ENCODE measurements at places on chromosomes 4 and X.
A peak's percentile ranks its signal among the peaks of the same experiment; 100 is the strongest.

- no peak for DNase-seq
These were observed 212.6 kb upstream of the AGTR2 start for GRCh38 chrX:115957862-115958490.

DNA sequence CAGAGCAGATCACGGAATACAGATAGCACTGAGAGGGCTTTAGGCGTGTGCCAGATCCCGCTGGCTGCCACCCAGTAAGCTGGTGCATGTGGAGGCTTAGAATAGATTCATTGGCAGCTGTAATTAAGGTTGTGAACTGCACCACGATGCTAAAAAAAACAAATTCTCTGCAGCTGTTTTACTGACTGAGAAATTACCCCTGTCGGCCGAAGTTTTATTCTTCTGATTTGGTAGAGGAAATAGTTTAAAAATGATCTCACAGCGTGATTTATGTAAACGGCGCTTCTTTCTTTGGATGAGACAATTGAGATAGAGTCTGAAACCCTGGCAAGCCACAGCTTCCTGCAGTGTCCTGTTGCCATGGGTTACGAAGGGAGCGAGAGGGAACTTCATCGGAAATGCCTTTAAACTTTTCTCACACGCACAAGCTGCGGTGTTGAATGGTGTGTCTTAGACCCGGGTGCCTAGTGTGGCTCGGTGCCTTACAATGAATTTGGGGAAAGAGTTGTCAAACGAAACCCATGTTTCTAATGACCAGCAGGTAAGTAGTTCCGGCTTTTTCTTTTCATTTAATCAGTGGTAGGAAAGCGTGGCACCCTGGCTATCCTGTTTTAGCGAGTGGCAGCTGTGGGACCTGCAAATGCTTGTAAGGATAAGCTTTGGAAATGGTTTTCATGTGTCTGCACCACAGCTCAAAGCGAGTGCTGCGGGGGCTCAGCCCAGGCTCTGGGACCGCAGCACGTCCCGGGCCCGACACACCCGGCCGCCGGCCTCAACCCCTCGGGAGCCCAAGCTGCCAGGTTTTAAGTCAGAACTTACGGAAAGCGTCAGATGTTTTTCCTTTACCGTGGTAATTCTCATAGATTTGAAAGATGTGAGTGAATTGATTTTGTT, 71.7 kb upstream of the HGFAC start:
- DNase-seq = peak; percentile 86

DNA sequence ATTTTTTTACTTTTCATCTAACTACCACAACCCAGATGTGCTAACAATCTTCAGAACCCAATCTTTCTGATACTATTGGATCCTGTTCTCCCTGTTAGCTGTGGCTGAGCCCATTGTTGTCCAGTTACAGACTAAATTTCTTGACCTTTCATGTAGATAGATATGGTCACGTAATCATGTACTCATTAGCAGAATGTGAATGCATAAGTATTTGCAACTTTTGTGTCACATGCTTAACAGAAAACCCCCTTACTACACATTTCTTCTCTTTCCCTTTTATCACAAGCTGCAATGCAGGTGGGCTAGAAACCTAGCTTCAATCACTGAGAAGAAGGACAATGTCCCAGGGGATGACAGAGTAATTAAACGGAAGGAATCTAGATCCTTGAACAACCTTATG, 13.1 kb upstream of the FAM13A start:
- no peak for DNase-seq

- peak; percentile 4 for DNase-seq
These were observed 109.4 kb upstream of the GPRIN3 start for GRCh38 chr4:89416960-89417359.

DNA sequence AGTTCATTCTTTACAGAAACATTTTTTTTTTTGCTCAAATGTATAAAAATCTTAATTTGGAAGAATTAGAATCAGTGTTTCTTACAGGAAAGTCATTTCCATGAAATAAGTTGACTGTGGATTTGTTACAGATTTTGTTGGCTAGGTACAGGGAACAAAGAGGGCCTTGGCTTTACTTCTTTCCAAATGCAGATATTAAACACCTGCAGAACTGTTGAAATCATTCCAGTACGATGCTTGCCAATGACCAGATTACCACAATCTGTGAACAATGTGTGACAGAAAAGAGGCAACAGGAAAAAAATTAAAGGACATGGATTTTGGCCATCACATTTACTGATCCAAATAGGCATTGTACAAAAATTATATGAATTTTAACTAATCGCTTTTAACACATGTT, 70.8 kb downstream of the ANXA10 start:
- DNase-seq = no peak

DNA sequence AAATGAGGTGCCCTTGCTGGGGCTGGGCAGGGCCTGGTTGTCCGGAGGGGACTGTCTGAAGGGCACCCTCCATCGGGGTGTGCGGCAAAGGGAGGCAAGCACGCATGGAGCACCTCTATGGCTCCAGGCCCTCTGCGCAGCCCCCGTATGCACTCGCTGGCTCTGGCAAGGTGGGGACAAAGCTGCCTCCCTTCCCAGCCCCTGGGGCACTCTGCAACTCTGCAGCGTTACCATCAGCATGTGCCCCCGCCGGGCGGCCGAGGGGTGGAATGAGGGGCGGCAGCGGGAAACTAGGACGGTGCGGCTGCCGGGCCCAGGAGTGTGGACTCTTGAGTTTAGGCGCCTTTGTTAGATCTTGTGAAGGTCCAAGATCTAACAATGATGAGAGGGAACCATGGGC, 26.4 kb downstream of the TRMT44 start:
- no peak for DNase-seq

DNA sequence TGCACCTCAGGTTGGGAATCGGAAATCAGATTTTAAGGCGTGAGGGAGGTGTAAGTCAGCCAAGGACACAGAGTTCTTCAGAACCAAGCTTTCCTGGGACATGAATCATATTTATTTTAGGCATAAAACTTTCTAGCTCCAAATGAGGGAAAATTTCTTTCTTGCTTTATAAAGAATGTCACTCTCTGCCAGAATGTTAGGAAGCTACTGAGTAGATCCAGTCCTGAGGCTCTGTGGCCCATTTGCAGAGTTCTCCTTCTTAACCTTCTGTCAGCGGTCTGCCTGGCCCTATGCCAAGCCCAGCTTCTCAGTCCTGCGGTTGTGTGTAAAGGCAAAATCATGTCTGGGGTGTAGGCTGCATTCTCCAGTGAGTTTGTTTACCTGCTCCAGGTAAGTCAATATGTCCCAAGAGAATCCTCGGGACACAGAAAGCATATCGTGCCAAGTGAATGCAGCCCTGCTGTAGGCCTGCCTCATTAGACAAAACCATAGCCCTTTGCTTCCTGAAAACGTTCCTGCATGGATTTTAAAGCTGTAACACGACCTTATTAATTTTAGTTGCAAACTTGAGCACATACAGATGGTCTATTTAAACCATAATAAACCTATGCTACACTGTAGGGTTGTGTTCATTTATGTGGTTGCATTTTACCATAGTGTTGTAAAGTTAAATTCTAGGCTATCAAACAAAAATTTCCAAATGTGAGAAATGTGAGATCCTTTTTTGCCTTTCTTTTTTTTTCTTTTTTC, 29.2 kb upstream of the CCNI start:
- no peak for DNase-seq

DNA sequence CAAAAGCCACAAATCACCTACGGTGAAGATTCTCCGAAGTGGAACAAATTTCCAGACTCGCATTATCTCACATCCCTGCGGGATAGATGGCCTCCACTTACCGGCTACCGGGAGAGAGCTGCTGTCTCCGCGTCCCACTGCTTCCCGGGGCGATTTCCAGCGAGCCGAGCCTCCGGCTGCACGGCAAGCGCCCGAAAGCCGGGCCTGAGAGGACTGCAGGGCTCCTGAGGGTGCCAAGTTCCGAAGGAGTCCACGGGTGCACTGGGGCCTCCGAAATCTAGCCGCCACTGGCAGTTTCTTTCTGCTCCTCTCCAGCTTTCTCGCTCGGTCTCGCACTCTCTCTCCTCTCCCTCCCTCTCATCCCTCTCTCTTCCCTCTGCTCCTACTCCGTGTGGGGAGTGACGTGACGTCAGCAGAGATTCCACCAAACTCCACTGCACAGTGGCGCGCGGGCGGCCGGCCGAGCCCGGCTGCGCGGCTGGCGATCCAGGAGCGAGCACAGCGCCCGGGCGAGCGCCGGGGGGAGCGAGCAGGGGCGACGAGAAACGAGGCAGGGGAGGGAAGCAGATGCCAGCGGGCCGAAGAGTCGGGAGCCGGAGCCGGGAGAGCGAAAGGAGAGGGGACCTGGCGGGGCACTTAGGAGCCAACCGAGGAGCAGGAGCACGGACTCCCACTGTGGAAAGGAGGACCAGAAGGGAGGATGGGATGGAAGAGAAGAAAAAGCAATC, 14.0 kb upstream of the PITX2 start:
- no peak for DNase-seq

- DNase-seq = no peak
These were observed 7.9 kb downstream of the FAM13A start for GRCh38 chr4:89048906-89049601.
